ENCODE measurements at places on chromosomes 7 and 10.
A peak's percentile ranks its signal among the peaks of the same experiment; 100 is the strongest.

DNA sequence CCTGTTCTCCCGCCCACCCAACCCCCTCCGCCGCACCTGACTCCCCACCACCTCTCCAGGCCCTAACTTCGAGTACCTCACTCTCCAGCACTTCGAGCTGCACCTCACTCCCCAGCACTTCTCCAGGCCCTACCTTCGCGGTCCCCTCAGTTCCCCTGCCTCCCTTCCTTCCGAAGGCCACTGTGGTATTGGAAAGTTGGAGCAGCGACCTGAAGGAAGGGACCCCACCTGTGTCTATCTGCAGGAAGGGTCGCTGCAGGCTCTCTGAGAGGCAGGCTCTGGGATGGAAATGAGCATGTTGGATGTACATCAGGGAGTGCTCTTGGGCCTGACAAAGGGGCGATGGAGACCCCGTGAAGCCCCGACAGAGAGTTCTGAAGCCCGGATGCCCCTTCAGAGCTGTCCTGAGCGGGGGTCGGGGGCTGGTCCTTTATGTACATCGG, 122.2 kb downstream of the PRKAG2 start:
- DNase-seq: no peak

DNA sequence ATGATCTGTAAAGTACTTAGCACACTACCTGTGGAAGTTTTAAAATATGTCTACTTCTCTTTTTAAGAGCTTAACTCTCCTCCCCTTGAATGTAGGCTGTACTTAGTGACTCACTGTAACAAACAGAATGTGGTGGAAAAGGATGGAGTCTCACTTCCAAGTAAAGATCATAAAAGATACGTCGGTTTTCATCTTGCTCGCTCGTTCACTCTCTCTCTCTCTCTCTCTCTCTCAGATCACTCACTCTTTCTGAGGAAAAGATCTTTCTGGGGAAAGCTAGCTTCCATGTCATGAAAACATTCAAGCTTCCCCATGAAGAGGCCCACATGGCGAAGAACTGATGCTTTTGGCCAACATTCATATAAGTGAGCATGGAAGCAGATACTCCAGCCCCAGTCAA, 5.5 kb downstream of the CHUK start:
- no peak for DNase-seq

GRCh38 chr10:30542895-30543288, 86.7 kb downstream of the LYZL2 start:
- no peak for DNase-seq

GRCh38 chr7:27240015-27240731, 2.4 kb upstream of the EVX1 start:
- no peak for DNase-seq

DNA sequence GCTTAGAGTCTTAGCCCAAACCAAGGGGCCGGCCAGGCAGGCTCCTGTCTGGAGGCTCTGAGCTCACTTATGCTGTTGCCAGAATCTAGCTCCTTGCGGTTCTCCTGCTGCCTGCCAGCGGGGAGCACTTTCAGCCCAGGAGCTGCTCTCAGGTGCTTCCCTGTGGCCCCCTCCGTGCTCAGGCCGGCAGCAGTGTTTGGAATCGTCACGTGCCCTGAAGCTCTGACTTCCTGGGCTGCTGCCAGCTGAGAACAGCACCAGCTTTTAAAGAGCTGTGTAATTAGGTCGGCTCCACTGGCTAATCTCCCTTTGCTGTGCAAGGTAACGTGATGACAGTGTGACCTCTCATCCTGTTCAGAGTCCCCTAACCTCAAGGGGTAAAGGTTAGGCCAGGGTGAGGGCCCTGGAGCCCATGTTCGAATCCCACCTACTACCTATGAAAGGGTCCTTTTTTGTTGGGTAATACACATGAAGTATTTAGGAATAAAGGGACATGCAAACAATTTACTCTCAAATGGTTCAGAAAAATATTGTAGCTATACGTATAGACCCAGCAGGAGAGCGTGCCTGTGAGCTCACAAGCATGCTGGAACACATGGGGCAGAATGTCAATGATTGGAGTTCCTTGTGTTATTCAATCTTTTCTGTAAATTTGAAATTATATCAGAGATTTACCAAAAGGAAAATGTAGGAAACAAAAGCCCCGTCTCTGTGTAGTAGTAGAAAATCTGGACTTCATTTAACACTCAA, 16.6 kb downstream of the ZNF862 start:
- peak; percentile 47 for DNase-seq
